NCI-H2029 treated with DMSO at 0.1 percent for 48 hours (cell line): ENCODE measurements at places on chromosomes 6 and 20.

DNA sequence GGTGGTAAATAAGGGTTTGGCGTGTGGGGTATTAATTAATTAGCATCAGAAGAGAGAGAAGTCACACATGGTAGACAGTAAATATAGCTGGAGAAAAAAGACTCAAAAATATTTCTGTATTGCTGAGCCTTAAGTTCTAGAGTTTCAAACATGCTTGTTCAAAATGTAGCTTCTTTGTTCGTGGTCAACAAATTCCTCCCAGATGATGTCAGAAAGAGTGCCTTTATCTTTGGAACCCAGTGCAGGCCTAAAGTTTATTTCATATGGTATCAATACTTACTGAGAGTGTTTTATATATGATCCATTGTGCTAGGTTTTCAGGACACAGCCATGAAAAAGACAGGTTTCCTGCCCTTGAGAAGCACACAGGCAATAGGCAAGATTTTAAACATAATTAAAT, 18.3 kb downstream of the MARCKS start:
- DNase-seq = no peak

GRCh38 chr20:48060841-48061720, 275.8 kb upstream of the SULF2 start:
- DNase-seq = no peak

DNA sequence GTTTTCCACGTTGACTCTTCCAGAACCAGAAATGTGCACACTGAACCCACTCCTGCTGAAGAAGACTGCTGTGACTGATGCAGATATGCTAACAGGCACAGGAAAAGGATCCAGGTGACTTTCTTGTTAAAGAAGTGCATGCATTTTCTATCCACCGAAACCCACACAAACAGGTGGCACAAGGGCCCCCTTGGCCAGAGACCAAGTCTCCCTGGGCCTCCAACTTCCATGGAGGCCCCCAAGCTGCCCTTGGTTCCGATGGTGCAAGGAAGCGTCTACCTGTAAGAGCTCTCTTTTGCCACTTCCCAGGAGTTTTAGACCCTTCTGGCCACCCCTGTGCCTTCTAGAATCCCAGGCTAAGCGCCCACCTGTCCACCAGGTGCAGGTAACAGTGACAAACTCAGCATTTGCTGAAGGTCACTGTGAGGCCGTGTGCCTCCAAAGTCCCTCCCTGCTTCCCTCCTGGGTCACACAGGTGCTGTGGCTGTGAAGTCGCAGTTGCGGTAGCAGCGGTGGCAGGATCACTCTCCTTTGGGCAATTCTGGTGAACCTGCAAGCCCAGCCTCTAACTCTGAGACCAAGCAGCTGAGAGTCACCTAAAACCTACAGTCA, 134.8 kb downstream of the PXDC1 start:
- no peak for DNase-seq

DNA sequence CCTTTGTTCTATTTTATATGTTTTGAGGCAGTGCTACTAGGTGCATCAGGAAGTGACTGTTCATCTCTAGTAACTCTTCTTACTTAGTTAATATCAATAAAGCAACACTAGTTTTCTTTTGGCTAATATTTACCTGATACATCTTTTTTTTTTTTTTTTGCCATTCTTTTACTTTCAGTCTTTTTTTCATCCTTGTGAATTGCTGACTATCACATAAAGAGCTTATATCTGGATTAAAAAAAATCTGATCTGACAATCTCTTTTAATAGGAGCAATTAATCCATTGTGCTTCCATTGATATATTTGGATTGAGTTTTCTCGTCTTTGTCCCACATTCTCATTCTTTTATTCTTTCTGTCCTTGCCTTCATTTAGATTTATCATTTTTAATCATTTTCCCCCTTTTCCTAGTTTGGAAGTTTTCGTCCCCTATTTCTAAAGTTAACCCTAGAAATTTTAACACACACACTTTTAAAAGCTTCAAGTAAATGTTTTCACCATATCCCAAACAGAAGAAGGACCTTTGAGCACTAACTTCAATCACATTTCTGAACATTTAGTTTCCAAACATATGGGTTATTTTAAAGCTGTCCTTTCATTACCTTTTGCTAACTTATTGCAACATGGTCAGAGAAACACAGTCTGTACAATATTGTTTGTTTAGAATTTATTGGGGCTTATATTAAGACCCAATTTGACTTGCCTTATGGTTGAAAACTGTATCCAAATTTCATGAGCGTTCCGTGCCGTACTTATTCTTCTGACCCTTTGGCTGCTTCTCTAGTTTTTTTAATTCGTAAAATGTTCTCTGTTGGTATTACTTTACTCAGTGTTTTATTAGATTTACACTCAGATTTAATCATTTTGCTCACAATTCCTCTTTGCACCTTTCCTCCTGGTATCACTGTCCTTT, 63.0 kb downstream of the SYCP2L start:
- DNase-seq = no peak

GRCh38 chr20:49595811-49596561, 28.0 kb upstream of the PTGIS start:
- DNase-seq = no peak

DNA sequence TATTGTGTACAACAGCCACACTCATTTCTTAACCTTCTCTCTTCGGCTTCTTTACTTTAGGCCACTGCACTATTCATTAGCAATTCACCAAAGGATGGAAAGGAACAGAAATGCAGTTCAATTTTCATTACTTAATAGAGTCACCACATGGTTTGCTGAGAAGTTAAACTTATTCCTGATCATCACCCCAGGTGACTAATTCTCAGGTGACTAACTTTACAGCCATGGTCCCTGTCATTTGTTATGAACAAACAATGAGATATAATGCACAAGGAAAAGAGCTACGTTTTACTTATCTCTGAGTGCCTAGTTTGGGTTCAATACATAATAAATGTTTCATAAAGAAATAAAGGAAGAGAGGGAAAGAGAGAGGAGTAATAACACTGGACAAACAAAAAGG, 45.8 kb upstream of the DST start:
- no peak for DNase-seq

GRCh38 chr6:92176666-92177065, 1242.7 kb downstream of the EPHA7 start:
- DNase-seq = no peak

DNA sequence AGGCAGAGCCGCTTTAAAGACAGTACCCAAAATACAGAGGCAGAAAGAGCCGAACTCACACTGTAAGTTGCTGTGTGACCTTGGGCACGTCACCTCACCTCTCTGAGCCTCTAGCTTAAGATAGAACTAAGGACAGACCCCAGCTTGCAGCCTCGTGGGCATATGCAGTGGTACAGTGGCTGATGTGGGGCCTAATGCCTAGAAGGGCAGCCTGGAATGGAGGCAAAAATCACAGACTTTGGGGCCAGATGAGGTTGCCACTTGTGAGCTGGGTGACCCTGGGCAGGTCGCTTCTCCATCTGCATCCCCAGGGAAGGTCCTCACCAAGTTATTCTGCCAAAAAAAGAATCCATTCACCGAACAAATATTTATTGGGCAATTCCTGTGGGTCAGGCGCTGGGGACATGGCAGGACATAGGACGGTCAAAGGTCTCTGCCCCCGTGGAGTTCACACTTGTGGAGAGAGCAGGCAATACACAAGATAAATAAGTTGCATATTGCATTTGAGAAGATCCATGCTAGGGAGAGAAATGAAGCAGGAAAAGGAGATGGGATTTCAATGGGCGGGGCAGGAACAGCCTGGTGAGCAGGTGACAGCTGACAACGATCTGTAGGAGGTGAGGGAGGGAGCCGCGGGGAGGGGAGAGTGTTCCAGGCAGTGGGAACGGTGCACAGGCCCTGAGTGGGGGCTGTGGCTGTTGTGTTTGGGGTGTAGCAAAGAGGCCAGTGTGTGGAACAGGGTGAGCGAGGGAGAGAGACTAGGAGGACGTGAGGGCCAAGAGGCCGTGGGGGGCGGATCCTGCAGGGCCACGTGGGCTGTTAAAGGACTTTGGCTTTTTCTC, 115.2 kb downstream of the CEBPB start:
- DNase-seq = peak; percentile 45

DNA sequence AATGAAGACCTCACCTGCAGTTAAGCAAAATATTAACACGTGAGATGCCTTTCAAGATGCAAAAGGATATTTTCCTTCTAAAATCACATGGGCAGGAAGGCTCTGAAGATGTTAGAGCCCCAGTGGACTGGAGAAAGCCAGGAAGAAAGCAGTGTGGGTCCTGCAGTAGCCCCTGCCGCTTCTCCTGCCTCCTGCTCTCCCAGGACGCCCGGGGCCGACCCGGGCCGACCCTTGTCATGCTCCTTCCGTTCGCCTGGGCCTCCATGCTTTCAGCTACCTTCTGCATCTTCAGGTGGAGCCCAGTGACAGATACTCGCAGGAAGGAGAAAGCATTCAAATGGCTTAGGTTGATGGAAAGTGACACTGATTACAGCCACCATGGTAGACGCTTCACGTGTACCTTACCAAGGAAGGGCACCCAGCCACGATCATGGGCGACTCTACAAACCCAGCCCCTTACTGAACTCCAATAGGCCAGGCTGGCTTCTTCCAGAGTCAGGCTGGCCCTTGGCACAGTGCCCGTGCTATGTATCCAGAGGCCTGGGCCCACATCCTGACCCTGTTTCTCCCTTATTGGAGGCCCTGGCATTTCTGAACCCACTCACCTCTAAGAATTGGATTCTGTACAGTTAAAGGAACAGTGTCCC, 69.0 kb downstream of the TCP11 start:
- no peak for DNase-seq

DNA sequence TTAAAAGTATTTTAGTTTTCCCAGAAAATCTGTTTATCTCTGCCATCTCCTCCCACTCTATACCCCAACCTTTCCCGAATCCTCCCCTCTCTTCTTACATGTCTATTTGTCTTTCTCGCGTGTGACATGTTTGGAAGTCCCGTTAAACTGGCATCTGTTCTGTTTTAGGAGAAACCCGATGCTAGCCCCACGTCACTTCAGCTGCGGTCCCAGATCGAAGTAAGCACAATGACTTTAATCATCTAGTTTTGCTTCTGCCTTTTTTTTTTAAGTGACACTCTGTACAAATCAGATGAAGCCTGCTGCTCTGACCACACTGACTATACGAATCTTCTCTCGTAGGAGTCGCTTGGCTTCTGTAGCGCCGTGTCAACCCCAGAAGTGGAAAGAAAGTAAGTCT, 97.4 kb downstream of the SASH1 start:
- DNase-seq = no peak

DNA sequence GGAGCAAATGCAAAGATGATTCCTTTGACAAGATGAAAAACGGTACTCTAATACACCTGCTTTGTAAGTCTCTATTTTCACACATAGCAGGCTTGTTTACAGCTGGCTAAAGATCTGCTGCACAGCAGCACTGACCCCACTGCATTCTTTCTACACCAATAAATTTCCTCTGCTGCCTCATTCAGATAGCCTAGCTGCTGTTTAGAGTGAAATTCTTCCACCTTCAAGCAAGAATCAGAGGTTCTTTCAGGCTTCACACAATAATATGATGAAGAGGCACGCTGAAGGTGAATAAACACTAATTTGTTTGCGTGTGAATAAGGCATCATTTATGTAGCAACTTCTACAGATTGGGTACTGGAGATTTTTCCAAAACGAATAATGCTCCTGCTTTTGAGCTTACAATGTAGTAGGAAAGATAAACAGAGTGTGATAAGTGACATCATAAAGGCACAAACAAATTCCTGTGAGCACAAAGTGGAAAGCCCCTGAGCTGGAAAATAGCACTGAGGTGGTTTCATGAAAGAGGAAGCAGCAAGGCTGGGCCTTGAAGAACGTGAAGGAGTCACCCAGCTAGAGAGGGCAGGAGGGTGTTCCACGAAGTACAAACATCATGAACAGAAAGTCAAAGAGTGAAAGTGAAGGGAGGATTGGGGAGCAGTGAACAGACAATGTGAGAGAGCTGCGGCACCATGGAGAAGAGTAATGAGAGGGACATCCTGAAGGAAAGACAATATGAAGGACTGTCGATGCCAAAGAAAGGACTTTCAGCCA, 543.4 kb downstream of the CD83 start:
- no peak for DNase-seq

DNA sequence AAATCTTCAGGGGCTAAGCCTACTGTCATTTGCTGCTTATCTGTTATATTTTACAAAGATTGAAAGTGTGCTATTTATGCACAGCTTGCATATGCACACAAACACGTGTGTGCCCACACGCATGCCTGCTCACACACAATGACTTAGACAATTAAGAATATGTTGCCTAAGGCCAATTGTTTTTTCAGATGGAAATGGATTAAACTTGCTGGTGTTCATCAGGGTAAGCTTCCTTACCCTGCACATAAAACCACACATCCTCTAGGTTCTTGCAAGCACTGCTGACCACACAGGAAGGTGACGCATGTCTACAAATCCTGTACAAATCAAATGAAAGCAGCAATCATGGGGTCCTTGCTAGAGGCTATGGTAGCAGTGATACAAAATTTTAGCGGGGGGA, 58.4 kb downstream of the GJA10 start:
- no peak for DNase-seq

- no peak for DNase-seq
Measured at GRCh38 chr6:154923199-154923869, 71.8 kb upstream of the TIAM2 start.

DNA sequence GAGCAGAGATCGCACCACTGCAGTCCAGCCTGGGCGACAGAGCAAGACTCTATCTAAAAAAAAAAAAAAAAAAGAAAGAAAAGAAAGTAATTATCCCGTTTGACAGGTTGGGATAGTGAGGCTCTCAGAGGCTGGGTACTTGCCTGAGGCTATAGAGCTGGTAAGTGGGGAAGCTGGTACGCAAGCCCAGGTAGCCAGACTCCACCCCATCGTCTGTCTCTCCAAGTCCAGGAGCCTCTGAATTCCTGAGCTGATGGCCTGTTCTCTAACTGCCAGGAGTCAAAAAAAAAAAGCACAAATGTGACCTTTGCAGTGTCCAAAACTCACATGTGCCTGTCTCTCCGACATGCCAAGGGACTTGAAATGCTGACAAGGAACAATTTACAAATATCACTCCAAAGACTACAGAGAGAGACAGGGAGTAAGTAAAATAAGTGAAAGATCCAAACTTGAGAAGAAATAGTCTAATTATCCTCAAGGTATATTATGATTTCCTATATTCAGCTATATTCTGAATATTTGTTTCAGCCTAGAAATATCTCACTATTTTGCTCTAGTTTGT, 109.1 kb upstream of the SCAF8 start:
- no peak for DNase-seq

DNA sequence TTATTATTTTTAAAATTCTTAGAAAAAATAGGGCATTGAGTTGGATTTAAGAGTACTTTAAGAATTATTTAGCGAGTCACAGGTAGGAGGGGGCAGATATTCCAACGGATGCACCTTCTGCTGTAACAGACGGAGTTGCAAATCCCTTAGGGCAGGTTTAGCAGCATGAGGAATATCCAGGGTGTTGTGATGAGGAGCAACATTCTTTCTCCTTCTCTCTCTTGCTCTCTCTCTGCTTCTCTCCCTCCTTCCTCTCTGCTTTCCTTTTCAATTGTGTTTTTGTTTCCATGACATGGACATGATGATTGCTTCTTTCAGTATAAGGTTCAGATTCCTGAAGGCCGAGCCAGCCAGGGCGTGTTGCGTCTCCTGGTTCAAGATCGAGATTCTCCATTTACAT, 28.9 kb downstream of the CDH26 start:
- no peak for DNase-seq
